ENCODE measurements at places on chromosomes 3 and 15. TPM values are rescaled to one million over a fixed set of nuclear protein-coding genes. Genes with fewer than 3 reads are reported as not detected.

DNA sequence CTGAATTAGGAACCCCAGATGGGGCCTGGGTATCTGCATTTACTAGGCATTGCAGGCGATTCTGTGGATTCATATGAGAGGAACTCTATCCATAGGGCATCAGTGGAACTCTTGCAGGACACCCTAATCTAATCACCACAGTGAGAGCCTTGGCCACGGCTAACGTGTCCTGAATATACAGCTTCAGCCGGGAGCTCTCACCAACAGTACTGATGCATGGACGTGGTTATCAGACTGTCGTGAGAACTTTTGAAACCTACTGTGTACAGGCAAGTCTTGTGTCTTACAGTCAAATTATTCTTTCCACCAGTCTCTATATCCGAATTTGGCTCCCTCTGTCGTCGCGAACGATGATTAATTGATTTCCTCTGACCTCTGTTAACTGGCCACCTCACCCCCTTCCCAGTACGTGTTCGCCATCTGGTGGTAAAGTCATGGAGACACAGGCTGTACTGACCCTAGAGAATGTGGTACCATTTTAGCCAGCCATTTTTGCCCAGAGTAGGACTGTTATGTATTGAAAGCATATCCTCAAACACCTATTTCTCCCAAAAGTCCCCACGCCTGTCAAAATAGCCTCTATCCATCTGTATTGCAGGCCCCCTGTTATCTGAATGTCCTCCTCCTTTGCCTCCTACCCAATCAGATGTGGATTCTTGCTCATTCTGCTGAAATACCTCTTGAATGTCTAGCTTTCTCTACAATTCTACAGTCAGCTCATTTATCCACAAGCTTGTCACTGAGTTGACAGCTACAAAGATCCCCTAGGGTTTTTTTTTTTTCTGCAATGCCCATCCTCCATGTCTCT, 39.7 kb downstream of the GLDN start:
- no peak overlapping the region for H3K4me3 ChIP-seq
- H3K27me3 ChIP-seq, result no peaks in the 10 kb centered on the region
- no peaks in the 10 kb centered on the region for H3K36me3 ChIP-seq
- no peak overlapping the region for H3K27ac ChIP-seq

DNA sequence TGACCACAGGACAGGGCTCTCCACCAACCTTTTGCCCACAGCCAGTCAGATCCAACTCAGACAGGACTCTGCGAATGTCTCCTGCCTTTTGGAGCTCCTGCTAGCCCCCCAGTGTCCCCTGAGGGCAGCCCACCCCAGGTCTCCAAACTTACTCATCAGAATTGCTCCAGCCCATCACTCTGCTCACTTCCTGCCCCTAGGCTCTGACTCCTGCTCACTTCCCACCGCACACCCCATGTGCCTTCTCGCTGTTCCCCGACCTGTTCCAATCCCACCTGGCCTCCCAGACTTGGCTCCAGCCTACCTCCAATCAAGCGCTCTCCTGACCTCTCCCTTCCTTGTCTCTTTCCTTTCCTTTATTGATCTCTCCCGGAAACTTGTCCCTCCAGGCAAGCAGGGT, 5.9 kb upstream of the STRA6 start:
- no peak overlapping the region for H3K27ac ChIP-seq
- peaks cover 13% of the 10 kb centered on the region for H3K4me1 ChIP-seq
- DNase-seq, result no peak
- no peaks in the 10 kb centered on the region for H3K27me3 ChIP-seq

The MCTP2 gene
- total RNA-seq, result 28.5 TPM

The RLBP1 gene
- not detected for total RNA-seq

The MRAS gene
- 20.1 TPM for total RNA-seq

The SLCO2A1 gene
- total RNA-seq, result 17.5 TPM

Data from body of pancreas (tissue), 4 donors.